ENCODE measurements at places on chromosomes 12 and 14. TPM values are rescaled to one million over a fixed set of nuclear protein-coding genes. Genes with fewer than 3 reads are reported as not detected.
A peak's percentile ranks its signal among the peaks of the same experiment; 100 is the strongest.

The BHLHE41 gene
- total RNA-seq = 2.4 TPM

The CMKLR1 gene
- 2.2 TPM for total RNA-seq

The SLC25A21 gene
- 1.6 TPM for total RNA-seq

The HOXC4 gene
- 1.5 TPM for total RNA-seq

The C14orf180 gene
- 2.4 TPM for total RNA-seq

The GPR65 gene
- 0.04 TPM for total RNA-seq

The B4GALNT1 gene
- total RNA-seq = 0.97 TPM

The MDM2 gene
- 77.4 TPM for total RNA-seq

The PMCH gene
- total RNA-seq = 1.3 TPM

The EPYC gene
- total RNA-seq = 0.92 TPM

The SOX5 gene
- total RNA-seq = 26.4 TPM

The ACOT6 gene
- total RNA-seq = not detected

DNA sequence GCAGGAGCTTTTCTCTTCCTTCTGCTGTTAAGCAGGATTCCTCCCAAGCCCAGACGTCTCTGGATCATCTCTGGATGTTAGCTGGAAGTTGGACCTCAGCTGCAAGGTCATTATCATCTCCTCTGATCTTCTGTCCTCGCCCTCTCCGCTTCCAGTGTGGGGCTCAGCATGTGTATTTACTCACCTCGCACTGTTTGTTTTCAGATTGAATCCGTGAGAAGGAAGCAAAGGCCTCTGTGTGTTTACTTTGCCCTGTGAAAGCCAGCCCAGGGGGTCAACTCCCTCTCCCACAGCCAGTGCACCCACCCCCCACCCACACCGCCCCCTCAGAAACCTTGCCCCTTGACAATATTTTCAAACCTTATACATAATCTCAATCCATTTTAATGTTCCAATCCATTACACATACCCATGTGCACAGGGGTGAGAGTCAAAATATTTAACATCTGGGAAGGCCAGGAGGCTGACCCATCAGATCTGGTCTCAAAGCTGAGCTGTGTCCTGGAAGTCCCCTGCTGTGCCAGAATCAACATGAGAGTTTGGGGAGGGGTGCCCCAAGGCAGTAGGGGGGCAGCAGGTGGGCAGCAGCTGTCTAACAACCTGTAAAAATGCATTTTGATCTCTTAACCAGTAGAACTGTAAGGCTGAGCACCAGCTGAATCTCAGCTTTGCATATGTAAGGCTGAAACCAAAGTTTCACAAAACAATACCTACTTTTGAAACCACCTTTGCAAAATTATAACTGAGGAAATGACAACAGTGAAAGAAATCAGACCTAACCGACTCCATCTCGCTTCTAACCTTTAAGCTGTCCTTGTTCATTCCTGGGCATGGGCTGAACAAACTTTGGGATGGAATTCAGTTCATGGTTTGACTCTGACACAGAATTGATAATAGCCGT, 157.9 kb downstream of the ZNF664 start:
- H3K36me3 ChIP-seq = no peaks in the 10 kb centered on the region
- H3K4me3 ChIP-seq = no peak overlapping the region
- H3K27me3 ChIP-seq = no peaks in the 10 kb centered on the region
- peak; percentile 64 for DNase-seq
- peaks cover 10% of the 10 kb centered on the region for H3K4me1 ChIP-seq

GRCh38 chr12:114136631-114137030, 170.5 kb upstream of the RBM19 start:
- H3K27ac ChIP-seq = peak overlapping the region; percentile 15
- H3K27me3 ChIP-seq = no peaks in the 10 kb centered on the region
- H3K4me3 ChIP-seq = no peak overlapping the region

DNA sequence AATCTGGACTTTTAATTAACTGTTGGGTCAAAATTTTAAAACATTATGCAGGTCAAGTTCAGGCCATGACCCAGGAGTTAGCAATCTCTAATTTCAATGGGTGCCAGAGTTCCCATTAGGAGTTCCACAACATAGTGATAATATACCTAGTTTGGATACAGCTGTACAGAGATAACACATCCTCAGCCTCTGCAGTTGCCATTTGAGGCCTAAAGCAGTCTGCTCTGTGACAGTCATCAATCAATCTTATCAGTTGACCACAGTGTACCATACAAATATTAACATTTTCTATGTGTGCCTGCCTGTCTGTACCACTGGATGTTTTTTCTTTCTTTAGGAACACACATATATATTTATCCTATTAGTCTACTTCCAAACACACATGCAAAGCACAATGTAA, 54.0 kb upstream of the BBS10 start:
- no peaks in the 10 kb centered on the region for H3K4me1 ChIP-seq
- H3K27ac ChIP-seq = no peak overlapping the region
- H3K36me3 ChIP-seq = no peaks in the 10 kb centered on the region
- H3K4me3 ChIP-seq = no peak overlapping the region

DNA sequence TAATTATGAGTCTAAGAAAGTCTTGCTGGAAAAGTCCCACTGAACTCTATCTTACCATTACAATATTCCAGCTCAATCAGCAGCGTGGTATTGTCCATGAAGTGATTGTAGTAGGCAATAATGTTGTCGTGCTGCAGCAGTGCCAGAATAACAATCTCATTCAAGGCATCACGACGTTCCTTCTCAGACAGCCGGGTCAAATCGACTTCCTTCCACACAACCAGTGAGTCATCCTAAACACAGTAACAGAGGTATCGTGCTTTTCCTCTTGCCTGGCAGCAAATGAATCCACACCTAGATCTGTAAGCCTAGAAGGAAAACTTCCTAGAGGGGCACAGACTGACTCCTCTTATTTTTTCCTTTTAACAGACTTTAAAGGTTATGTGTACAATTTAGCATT, 2.9 kb downstream of the NEK9 start:
- DNase-seq = peak; percentile 12
- H3K4me1 ChIP-seq = no peaks in the 10 kb centered on the region
- no peaks in the 10 kb centered on the region for H3K36me3 ChIP-seq
- H3K4me3 ChIP-seq = no peak overlapping the region

GRCh38 chr12:18246066-18246465, 15.3 kb upstream of the PIK3C2G start:
- no peak for DNase-seq
- no peak overlapping the region for H3K4me3 ChIP-seq
- no peaks in the 10 kb centered on the region for H3K36me3 ChIP-seq
- no peaks in the 10 kb centered on the region for H3K4me1 ChIP-seq

DNA sequence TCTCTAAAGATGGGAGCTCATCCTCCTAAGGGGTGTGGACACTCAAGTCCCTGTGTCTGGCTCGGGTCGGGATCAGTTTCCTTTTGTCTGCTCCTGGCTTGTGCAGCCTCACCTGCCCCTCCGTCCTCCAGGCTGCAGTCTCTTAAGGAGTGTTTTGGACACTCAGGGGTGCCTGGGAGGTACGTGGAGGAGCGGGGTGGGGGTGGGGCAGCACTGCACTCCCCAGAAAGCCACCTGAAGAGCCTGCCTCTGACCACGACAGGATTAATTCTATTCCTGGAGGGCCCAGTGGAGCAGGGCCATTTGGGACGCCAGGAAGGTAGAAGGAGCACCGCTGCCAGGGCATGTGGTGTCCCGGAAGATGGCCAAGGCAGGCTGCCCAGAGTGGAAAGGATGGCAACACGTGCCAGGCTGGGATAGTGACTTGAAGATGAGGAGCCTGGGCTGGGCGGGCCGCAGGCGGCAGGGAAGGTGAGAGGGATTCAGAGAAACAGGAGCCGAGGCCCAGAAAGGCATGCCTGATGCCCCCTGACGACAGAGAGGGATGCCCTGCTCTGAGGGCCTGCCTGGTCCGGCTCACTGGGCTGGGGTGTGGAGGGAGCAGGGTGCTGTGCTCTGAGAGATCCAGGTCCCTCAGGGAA, 14.8 kb upstream of the LRTM2 start:
- no peak overlapping the region for H3K27ac ChIP-seq
- no peaks in the 10 kb centered on the region for H3K36me3 ChIP-seq
- no peak overlapping the region for H3K4me3 ChIP-seq
- H3K27me3 ChIP-seq = no peaks in the 10 kb centered on the region
- no peak for DNase-seq
- peaks cover 3% of the 10 kb centered on the region for H3K4me1 ChIP-seq

DNA sequence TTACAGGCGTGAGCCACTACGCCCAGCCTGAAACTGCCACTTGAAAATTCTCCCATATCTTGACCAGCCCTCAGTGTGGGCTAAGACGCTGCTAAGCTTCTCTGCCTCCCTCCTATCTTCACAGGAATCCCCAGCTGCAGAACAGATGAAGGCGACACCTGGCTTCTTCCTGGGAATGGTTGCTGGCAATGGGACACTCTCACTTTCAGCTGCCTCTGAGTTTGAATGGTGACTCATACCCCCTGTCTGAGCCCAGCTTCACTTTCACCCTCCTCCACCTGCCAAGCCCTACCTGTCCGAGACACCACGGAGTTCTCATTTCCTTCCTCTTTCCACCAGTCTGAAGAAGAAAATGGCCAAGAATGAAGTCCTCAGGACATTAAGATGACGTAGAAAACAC, 18.3 kb upstream of the VASH1 start:
- DNase-seq = no peak
- no peak overlapping the region for H3K4me3 ChIP-seq
- no peaks in the 10 kb centered on the region for H3K36me3 ChIP-seq
- no peak overlapping the region for H3K27ac ChIP-seq

- peak overlapping the region; percentile 94 for H3K27ac ChIP-seq
- peaks cover 39% of the 10 kb centered on the region for H3K4me1 ChIP-seq
- peak; percentile 89 for DNase-seq
- no peak overlapping the region for H3K4me3 ChIP-seq
These were observed 5.2 kb downstream of the P2RX4 start for GRCh38 chr12:121214855-121215745.

GRCh38 chr14:73227812-73228781, 9.2 kb upstream of the PAPLN start:
- H3K36me3 ChIP-seq = no peaks in the 10 kb centered on the region
- H3K4me3 ChIP-seq = no peak overlapping the region
- peak; percentile 74 for DNase-seq

DNA sequence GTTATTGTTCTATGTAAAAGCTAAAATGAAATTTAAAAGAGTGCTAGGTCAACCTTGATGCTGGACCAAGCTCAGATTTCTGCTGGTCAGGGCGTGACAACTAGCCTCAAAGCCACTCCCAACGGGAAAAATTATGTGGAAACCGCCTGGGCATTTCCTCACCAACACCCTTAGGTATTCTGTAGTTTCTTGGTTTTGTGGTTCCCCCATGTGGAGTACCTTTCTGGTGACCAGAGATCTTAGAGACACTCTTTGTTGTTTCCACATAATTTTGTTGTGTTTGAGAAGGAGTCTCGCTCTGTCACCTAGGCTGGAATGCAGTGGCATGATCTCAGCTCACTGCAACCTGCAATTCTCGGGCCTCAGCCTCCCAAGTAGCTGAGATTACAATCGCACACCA, 119.9 kb downstream of the DENND5B start:
- peaks cover 10% of the 10 kb centered on the region for H3K4me1 ChIP-seq
- H3K36me3 ChIP-seq = no peaks in the 10 kb centered on the region
- H3K4me3 ChIP-seq = no peak overlapping the region
- H3K27me3 ChIP-seq = no peaks in the 10 kb centered on the region
- no peak overlapping the region for H3K27ac ChIP-seq

DNA sequence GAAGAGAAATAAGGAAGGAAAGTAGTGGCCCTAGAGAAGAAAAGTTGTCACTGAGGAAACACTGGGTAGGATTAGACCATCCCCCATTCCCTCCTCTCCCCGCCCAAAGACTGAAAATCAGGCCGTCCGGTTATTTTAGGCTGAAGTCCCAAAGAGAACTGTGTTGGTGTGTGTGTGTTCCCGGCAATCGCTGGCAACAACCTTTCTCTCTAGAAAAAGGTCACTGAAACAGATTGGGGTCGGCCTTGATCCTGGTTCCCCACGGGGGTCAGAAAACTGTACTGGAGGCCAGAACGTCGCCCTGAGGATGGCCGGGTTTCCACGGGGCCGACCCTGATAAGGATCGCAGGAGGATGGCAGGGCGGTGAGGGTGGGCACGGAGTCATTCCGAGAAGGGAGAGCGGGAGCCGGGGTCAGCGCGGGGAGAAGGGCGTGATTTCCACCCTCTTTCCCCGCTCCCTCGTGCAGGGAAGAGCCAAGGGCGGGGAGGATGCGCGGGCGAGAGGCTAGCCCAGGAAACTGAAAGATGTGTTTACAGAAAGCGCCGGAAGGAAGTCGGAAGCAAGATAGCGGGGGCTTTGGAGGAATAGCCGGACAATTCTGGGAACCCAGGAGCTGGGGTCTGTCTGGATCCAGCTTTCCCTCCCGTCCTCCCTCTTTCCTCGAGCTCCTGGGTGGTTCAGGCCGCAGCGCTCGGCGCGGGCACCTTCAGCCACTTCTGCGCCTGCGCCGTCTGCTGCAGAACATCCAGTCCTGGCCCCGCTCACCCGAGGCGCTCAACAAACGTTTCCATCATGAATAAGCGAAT, 25.3 kb upstream of the SPTLC2 start:
- H3K27me3 ChIP-seq = no peaks in the 10 kb centered on the region
- no peak overlapping the region for H3K27ac ChIP-seq
- DNase-seq = no peak
- H3K4me3 ChIP-seq = no peak overlapping the region

GRCh38 chr12:51970904-51971646, 19.6 kb downstream of the ACVR1B start:
- no peaks in the 10 kb centered on the region for H3K27me3 ChIP-seq
- H3K27ac ChIP-seq = peak overlapping the region; percentile 69
- no peaks in the 10 kb centered on the region for H3K36me3 ChIP-seq
- H3K4me3 ChIP-seq = no peak overlapping the region
- H3K4me1 ChIP-seq = peaks cover 46% of the 10 kb centered on the region
- DNase-seq = peak; percentile 46

- H3K4me3 ChIP-seq = peak within 1 kb of the TSS; percentile 95
- peak within 1 kb of the TSS; percentile 43 for H3K27ac ChIP-seq
- H3K36me3 ChIP-seq = no peaks in the 10 kb centered on the region
- DNase-seq = peak; percentile 94
- H3K27me3 ChIP-seq = peaks cover 24% of the 10 kb centered on the region
These were observed at the start of gene EML5 for GRCh38 chr14:88792473-88793258. EML5 (minus strand) TSS chr14:88792953; CDS start chr14:88792503, 450 bp downstream.

GRCh38 chr14:100622224-100622623, 35.0 kb upstream of the BEGAIN start:
- no peak overlapping the region for H3K27ac ChIP-seq
- DNase-seq = no peak

GRCh38 chr12:2194571-2194970, 141.8 kb downstream of the CACNA1C start:
- H3K36me3 ChIP-seq = no peaks in the 10 kb centered on the region
- H3K4me1 ChIP-seq = peaks cover 10% of the 10 kb centered on the region
- H3K27me3 ChIP-seq = no peaks in the 10 kb centered on the region
- no peak for DNase-seq
- H3K4me3 ChIP-seq = no peak overlapping the region

- H3K36me3 ChIP-seq = no peaks in the 10 kb centered on the region
- no peaks in the 10 kb centered on the region for H3K27me3 ChIP-seq
- peak overlapping the region; percentile 97 for H3K27ac ChIP-seq
These were observed 17.1 kb upstream of the DLK1 start for GRCh38 chr14:100709289-100710284.

- DNase-seq = no peak
- no peaks in the 10 kb centered on the region for H3K27me3 ChIP-seq
- no peaks in the 10 kb centered on the region for H3K36me3 ChIP-seq
- H3K27ac ChIP-seq = no peak overlapping the region
These were observed 596.1 kb downstream of the VRK1 start for GRCh38 chr14:97393244-97393643.

Data from hepatocyte (in vitro differentiated cells).